ENCODE measurements at places on chromosomes 5 and 9.

GRCh38 chr9:38060681-38061080 lies 8.3 kb downstream of the SHB start:
- no peak for DNase-seq

GRCh38 chr5:53133020-53133419 lies 23.5 kb upstream of the MOCS2 start:
- no peak for DNase-seq

DNA sequence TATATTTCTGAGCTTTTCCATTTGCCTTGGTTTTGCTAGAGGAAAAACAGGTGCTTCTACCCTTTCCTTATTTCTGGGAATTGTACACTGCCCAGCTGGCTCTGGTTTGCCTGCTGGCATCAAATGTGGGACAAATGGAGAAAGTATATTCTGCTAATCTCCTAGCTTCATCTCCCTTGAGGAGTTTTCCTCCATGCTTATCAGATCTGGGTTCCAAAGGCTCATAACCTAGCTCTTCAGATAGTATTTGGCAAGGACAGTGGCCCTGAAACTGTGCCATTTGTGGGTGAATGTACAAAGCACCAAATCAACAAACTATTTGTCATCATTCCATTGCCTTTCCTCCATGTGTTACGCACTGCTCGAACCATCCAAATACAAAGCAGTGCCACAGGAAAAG lies 16.2 kb downstream of the PRLR start:
- no peak for DNase-seq

DNA sequence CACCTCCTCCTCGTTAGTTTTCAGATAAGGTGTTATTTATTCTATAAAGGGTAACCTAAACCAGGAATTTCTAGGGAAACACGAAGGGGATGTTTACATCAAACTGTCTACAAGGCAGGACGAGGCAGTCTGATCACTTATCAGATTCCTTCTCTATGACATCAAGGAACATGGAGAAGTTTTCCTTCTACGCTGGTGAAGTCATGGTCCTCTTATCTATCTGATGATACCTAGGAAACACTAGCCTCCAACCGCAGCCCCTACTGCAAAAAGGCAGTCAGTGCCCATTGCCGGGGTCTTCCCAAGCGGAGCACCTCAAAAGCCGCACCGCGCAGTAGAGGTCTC lies 1.5 kb downstream of the MPDZ start:
- DNase-seq: no peak

GRCh38 chr9:33414268-33414667 lies 11.9 kb upstream of the AQP7 start:
- DNase-seq: no peak

GRCh38 chr5:110055302-110055701 lies 365.6 kb downstream of the MAN2A1 start:
- DNase-seq: no peak

- DNase-seq: no peak
Measured at GRCh38 chr9:20238921-20239320, 383.4 kb downstream of the MLLT3 start.

- no peak for DNase-seq
Measured at GRCh38 chr5:110442856-110443255, 283.6 kb downstream of the TMEM232 start.

DNA sequence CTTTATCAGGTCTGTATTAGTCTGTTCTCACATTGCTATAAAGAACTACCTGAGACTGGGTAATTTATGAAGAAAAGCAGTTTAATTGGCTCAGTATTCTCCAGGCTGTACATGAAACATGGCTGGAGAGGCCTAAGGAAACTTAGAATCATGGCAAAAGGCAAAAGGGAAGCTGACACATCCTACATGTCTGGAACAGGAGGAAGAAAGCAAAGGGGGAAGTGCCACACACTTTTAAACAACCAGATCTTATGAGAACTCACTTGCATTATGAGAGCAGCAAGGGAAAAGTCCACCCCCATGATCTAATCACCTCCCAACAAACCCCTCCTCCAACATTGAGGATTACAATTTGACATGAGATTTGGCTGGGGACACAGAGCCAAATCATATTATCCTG lies 132.1 kb downstream of the PCSK1 start:
- DNase-seq: no peak

- no peak for DNase-seq
Measured at GRCh38 chr9:126643945-126644527, 30.3 kb downstream of the LMX1B start.

GRCh38 chr5:95786821-95787418 lies 35.6 kb downstream of the GLRX start:
- no peak for DNase-seq

DNA sequence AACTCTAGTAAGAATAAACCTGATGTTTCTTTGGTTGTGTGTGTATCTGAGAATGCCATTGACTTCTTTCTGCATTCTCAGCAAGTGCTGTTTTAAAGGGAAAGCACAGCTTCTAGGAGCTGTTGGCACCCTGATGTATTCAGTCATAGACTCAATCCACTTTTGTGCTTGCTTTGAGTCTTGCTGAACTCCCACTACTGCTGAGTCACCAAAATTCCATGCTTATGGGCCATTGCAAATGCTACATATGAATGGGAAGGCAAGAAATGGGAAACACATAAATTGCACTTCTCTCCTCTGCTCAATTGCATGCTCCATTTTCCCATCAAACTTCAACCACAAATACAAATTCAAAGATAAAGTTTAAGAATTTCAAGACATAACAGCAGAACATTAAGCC lies 9.8 kb upstream of the FTMT start:
- no peak for DNase-seq

- DNase-seq: no peak
Measured at GRCh38 chr5:67799732-67800234, 415.8 kb upstream of the PIK3R1 start.

DNA sequence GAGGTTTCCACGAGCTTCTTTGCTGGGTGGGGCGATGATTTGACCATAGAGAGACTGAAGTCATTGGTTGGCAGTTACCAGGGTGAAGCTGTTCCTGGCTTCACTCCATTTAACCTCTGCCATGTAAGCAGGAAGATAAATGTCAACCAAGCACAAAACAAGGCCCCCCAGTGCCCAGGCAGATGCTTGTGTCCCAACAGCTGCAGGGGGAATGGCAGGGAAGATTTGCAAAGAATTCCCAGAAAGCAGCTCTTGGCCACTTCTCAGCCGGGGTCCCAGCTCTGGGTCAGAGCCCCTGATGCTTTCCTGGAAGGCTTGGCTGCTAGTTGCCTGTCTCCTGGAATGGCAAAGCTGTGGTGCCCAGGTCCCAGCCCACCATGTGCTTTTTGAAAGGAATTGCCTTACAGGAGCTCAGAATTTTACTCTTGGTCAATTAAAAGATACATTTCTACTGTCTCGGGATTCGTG lies 383.4 kb downstream of the ENC1 start:
- no peak for DNase-seq

DNA sequence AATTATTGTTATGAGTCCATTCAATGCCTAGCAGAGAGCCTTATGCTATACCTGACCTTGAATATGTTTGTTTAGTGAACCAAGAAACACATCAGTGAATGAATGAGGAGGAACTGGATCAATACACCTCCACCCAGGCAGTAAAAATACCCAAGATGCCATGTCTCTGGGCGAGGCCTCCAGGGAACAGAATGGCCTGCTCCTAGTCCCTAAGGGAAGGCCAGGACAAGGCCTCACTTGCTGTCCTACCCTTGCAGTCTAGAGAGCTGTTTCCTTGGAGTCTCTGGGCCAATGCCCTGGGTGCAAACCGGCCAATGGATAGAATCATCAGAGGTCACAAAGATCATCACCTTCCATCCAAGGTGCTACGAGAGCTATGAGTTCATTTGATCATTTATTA lies 26.1 kb downstream of the TNIP1 start:
- no peak for DNase-seq

GRCh38 chr5:117095346-117096332 lies 521.0 kb upstream of the SEMA6A start:
- DNase-seq: no peak

DNA sequence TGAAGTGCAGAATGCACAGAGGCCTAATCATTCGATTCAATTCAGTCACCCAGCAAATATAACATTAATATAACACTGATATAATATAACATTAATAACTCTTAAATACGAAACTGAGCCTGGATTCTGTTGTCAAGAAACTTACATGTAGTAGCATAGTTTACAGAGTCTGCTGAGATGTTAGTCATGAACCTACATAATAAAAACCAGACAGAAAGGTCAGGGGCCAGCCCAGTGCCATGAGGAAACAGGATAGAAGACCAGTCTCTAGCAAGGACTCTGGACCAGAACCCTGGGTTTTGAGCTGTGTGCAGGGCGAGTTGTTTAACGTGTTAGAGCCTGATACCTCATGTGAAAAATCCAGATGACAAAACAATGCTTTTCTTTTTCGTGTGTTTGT lies 234.7 kb downstream of the NR2F1-AS1 start:
- no peak for DNase-seq

DNA sequence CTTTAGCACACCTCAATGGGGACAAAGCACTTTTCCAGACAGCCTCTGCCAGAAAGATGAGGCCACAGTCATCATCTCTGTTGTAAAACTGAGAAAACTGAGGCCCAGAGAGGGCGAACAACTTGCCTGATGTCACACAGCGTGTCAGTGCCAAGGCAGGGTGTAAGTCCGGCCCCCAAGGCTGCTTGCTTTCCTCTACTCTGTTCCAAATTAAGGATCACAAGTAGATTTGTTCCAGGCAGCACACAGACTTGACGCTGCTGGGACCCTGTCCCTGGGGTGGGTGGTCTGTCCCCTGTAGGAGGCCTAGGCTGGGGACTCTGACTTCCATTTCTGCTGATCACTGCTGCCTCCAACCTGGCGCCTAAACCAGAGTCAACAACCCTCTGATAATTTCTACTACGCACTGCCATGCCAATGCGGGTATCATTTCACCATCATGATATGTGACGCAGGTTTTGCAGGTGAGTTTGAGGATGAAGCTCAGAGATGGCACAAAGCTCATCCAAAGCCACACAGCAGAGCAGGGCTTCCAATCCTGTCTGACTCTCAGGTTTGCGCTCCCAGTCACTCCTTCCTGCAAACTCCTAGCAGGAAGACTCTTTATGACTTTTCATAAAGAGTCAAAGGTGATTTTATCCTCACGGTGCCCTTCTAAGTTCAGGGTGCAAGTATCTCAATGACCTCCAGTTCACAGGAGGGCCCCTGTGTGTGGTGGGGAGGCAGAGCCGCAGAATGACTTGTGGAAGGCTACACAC lies 13.5 kb upstream of the RALGDS start:
- no peak for DNase-seq

- no peak for DNase-seq
Measured at GRCh38 chr9:123238365-123238764, 30.0 kb downstream of the STRBP start.

DNA sequence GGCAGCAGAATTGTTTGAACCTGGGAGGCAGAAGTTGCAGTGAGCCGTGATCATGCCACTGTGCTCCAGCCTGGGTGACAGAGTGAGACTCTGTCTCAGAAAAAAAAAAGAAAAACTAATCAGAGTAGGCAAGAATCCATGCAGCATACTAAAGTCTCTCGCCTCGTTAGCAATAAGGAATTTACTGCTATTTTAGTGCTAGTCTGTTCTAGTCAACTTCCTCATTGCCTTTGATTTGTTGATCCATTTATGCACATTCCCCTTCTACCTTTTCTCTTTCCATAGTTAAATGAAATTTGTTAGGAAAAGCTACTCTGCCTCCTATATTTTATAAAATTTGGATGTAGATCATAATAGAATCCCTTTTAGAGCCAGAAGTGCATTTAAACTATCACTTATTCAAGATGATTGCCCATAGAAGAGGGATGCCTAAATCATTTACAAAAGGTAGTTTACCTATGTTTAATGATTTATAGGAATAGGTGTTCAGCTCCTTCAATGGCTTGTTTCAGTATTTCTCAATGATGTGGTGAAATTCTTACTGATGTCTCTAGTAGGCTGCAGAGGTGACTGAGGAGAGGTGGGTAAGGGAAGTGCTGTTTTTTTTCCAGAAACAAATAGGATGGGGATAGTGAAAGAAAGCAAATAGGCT lies 1.9 kb downstream of the LRRC19 start:
- no peak for DNase-seq

GRCh38 chr5:23717486-23717885 lies 210.1 kb downstream of the PRDM9 start:
- DNase-seq: no peak

DNA sequence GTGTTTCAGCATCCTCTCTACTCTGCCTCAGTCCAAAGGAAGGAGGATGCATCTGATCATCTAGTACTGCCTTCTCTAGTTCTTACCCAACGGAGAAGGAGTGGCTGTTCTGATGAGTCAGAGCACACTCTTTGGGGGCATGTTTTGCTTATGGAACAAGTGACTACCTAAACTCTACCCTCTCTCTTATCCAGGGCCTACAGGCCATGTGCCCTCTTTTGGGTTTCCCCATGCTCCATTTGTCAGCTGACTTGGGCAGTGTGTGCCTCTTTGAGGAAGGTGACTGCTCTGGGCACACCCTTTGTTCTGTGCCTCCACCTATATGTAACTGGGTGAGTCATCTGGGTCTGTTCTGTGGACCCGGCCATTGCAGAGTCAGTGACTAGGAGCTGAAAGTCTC lies 89.6 kb upstream of the BNC2 start:
- DNase-seq: no peak

- DNase-seq: no peak
Measured at GRCh38 chr9:20353524-20353923, 268.8 kb downstream of the MLLT3 start.

Measured in activated effector memory CD4-positive, alpha-beta T cell treated with Interleukin-2 at 50 U/mL for 16 hours (primary cell).